ENCODE measurements at places on chromosomes 1 and 21.
A peak's percentile ranks its signal among the peaks of the same experiment; 100 is the strongest.

DNA sequence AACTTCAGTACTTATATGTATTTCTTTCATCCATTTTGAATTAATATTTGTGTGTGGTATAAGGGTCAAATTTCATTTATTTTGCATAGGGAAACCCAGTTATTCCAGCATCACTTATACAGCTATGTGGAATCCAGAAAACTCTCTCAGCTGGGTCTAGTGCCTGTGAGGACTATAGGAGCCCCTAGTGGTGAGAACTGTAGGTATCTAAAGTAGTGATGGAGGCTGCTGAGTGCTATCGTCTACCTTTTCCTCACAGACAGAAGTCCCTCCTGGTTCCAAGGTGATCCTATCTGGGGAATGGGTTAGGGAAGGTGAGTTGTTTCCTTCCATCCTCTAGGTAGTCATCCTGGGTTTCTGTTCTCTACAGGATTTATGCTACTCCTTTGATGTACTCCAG lies 352.0 kb upstream of the C1orf87 start:
- DNase-seq, result peak; percentile 65

GRCh38 chr1:155598842-155599331 lies 11.1 kb upstream of the MSTO1 start:
- peak; percentile 62 for DNase-seq

DNA sequence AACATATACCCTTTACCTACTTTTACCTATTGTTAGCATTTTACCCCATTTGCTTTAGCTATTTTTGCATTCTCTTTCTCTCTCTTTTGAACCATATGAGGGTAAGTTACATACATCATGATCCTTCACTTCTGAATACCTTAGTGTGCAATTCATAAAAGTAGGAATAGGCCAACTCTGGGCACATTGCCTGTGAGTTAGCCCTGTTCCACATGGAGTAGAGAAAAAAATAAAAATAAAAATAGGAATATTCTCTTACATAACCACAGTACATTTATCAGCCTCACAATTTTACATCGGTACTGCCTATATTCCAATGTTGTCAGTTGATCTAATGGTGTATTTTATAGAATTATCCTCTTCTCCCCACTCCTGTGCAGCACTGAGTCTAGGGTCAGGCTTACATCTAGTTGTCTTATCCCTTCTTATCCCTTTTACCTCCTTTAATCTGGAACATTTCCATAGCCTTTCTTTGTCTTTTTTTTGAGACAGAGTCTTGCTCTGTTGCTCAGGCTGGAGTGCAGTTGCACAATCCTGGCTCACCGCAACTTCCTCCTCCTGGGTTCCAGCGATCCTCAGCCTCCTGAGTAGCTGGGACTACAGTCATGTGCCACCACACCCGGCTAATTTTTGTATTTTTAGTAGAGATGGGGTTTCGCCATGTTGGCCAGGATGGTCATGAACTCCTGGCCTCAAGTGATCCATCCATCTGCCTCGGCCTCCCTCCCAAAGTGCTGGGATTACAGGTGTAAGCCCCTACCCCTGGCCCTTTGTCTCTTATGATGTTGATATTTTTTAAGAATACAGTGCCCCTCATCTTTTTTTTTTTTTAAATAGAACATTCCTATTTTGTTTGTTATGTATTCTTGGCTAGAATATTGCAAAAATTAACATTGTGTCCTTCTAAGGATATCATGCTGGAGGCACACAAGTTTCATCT lies 11.1 kb upstream of the SLC30A1 start:
- no peak for DNase-seq

GRCh38 chr1:224534731-224535130 lies 81.4 kb upstream of the CNIH3 start:
- no peak for DNase-seq

- no peak for DNase-seq
Measured at GRCh38 chr1:50129201-50129600, 20.5 kb downstream of the ELAVL4 start.

DNA sequence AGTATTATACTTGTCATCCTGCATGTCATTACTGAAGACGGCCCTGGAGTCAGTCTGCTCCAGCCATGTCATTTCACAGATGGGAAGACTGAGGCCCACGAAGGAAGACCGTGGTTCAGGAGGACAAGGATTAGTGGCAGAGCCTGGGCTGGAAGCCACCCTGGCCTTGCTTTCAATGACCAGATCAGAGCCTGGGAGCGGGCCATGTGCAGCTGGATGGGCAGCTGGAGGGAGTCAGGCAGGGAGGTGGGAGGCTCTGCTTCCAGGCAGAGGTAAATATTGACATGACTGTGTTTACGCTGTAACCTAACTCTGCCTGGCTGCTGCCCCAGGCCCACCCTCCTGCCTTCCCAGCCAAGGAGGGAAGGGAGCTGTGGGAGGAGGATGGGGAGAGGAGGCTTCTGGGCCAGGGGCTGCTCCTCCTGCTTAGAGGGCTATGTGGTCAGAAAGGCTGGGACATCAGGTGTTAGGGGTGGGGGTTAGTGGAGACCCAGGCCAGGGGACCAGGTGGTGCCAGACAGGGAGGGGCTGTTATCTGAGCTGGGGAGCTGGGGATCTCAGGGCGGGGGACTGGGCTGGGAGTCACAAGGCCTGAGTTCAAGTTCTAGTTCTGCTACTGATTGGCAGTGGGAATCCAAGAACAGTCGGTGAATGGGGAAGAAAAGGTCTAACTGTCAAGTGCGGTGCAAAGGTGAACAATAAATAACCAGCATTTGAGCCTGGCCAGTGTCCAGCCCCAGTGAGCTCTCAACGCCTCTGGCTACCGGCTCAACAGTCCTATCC lies 48.5 kb upstream of the ECE1 start:
- DNase-seq, result peak; percentile 82

GRCh38 chr1:206606867-206607266 lies 5.4 kb downstream of the EIF2D start:
- peak; percentile 65 for DNase-seq

DNA sequence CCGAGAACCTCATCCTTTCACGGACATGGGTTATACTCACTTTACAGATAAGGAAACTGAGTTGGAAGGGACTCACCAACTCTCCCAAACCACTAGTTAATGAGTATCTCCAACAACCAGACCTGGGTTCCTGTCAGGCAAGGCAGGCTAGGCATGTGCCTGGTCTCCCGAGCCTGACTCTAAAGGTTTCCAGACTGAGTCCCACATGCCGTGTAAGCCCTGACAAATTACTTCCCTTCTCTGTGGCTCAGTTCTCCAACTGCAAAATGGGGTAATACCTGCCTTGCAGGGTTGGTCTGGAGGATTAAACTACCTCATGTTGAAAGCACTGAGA lies 34.3 kb downstream of the SSBP3 start:
- DNase-seq, result no peak
